ENCODE measurements at places on chromosomes 12 and 14.

DNA sequence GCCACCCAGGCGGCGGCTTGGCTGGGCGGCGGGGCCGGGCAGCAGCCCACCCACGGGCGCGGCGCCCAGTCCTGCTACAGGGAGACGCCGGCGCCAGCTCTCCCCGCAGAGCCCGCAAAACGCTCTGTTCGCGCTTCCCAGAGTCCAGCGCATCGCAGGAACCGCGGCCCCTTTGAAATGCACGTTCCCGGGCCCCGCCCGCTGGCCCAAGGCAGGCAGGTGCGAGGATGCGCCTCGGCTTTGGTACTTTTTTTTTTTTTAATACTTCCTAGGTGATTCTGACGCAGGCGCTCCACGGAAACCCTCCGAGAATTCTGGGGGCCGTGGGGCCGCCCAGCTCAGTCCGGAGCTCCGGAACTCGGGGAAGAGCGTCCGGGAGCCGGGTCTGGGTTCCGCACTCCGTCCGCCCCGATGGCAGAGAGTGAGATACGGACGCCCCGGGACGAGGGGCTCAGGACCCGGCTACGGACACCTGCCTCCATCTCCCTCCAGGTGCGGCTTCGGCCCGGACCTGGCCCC is 483 bp downstream of the POC1B start:
- peak; percentile 28 for DNase-seq

- no peak for DNase-seq
Measured at GRCh38 chr12:66085213-66085612, 45.3 kb downstream of the LLPH start.

- no peak for DNase-seq
Measured at GRCh38 chr12:97754306-97754705, 291.7 kb downstream of the RMST start.

DNA sequence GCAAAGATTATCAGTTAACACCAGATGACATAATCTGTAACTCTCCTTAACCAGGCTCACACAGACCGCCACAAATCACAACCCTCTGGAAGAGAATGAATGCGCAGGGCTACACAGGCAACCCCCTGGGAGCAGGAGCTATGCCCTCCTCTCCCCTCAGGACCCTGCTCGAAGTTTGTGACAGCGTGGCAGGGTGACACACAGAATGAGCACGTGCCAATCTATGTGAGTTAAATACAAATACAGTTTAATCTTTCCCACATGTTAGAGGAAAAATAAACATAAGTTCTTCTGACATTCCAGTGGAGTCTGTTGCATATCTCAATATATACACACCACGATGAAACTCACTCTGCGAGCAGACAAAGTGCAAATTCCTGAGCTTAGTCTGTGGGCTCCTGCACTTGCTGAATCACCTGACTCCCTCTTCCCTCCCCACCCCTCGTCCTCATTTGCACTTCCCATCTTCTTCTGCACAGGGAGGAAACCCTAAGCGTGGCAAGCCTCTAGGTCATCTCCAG is 37.6 kb downstream of the BCAT1 start:
- DNase-seq: no peak

GRCh38 chr12:57210926-57211692 is 5.5 kb upstream of the NXPH4 start:
- no peak for DNase-seq

- DNase-seq: no peak
Measured at GRCh38 chr12:32336261-32336660, 63.1 kb upstream of the FGD4 start.

- DNase-seq: no peak
Measured at GRCh38 chr12:130832561-130833209, 6.4 kb downstream of the STX2 start.

DNA sequence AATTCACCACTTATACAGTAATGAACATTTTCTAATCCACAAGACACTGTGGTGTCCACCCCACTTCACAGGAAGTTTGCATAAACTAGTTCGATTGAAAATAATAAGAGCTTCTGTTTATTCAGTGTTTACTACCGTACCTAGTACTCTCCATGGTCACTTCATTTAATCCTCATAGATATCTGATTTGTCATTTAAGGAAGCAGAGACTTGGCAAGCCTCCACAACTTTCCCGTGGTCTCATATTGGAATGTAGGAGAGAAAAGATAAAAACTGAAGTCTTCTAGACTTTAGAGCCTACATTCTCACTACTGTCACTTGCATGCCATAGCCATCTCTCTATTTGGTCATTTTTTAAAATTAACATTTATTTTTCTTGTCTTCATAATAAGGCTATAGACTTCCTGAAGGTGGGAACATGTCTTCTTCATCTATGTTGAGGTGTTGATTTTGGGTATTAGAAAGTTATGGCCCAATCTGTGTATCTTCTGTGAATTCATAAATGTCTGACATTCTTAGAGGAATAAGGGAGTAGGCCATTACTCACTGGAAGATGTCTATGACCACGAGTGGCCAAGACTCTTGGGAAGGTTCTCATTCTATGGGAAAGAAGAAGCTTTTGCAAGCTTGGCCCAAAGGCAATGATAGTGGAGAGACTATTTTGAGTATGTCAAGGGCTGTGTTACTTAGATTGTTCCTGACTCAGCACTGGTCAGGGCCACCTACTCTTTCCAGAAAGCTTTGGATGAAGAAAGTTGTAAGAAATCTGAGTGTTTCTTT is 423.7 kb downstream of the LRIG3 start:
- DNase-seq: no peak

GRCh38 chr14:47846008-47846407 is 170.6 kb upstream of the MDGA2 start:
- no peak for DNase-seq

GRCh38 chr12:62472472-62472871 is 5.8 kb downstream of the MON2 start:
- peak; percentile 3 for DNase-seq

- no peak for DNase-seq
Measured at GRCh38 chr12:96994900-96995299, 87.8 kb downstream of the NEDD1 start.

DNA sequence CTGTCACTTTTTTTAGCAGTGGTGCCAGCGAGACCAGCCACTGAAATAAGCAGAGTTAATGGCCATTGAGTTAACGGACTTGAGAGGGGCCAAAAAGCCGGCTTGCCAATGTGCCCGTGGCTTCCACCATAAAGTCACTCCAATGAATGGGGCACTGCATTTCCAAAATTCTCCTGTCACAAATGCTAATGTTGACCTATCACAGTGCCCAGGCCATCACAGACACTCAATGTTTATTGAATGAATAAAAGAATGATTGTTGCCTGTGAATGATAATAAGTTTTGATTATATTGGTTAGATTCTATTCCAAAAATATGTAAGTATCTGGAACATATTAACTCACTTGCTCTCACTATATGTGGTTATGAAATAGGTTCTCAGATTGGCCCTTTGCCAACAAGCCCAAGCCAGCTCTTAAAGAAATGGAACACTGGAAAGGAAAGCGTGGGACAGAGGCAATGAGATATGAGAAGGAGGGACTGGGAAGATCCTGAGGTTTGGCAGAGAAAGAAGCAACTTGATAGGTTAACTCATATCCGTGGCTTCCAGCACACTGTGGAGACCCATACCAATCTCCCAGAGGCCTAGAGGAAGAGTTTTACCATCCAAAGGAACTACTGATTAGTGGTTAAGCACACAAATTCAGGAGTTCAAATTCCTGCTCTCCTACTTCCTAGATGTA is 108.7 kb downstream of the BTG1 start:
- DNase-seq: no peak

- DNase-seq: no peak
Measured at GRCh38 chr14:91127924-91128323, 14.1 kb downstream of the DGLUCY start.

DNA sequence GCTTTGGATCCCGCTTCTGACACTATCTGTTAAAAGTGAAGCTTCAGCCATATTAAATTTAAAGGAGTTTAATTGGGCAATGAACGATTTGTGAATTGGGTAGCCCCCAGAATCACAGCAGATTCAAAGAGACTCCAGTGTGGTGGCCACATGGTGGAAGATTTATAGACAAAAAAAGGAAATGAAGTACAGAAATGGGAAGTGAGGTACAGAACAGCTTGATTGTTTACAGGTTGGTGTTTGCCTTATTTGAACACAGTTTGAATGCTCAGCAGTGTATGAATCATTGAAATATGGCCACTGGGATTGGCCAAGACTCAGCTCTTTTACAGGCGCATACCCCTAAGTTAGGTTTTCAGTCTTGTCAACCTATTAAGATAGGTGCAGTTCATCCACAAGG is 21.9 kb downstream of the CCDC91 start:
- no peak for DNase-seq

GRCh38 chr12:110591451-110592051 is 8.4 kb upstream of the PPTC7 start:
- no peak for DNase-seq

GRCh38 chr12:977156-977555 is 13.9 kb upstream of the ERC1 start:
- DNase-seq: no peak

DNA sequence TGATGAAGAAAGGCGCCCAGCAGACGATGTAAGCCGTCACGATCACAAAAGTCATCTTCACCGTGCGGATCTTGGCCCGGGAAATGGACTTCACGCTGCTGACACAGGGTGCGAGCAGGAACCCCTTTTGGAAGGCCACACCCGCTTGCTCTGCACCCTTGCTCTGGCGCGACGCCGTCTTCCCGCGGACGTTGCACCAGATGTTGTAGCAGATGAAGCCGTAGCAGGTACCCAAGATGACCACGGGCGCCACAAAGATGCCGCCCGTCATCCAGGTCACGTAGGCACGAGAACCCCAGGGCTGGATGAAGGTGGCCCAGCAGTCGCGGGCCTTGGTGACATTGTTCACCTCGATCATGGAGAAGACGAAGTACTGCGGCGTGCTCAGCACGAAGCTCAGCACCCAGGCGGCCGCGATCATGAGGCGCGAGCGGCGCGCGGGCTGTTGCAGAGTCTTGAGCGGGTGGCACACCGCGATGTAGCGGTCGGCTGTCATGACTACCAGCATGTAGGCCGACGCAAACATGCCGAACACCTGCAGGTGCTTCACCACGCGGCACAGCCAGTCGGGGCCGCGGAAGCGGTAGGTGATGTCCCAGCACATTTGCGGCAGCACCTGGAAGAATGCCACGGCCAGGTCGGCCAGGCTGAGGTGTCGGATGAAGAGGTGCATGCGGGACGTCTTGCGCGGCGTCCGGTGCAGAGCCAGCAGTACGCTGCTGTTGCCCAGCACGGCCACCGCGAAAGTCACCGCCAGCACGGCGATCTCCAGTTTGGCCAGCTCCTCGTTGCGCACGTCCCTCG is 890 bp downstream of the AVPR1A start:
- peak; percentile 45 for DNase-seq

DNA sequence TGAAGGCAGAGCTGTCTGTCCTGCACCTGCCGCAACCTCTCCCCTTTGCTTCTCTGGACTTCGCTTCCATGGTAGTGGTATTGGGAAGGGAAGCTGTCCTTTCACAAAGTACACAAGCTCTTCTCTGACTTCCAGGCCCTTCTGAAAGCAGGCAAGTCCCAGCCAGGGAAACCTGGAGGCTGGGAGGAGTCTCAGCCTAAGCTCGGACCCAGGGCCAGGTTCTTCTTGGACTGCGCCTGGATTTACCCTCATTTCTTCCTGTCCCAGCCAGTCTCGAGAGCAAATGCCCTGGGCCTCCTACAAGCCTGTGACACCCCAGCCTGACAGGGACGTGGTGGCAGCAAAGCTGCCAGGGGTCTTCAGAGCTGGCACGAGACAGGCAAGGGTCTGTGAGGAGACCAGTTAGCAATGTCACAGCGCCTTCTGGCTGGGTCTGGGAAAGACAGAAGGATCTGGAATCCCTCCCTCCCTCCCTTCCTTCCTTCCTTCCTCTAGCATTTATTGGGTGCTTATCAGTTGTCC is 22.4 kb downstream of the ISCA2 start:
- no peak for DNase-seq

GRCh38 chr14:22112004-22112403 is 438.4 kb upstream of the OR4E1 start:
- DNase-seq: no peak

DNA sequence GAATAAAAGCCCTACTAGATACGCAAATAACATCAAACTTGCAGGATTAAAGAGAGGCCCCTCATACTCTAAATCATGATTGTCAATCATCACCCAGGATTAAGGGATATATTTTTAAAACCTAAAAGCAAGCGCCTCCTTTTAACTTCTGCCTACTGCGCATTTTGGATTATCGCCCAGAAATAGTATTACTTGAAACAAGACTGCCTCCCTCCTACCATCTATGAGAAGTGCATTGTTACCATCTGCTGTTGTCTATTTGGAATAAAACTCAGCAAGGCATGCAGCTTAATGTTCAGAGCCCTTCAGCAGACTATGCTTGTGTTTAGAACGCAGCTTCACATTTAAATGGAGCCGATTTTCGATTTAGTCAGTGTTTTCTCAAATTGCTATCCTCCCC is 79.6 kb downstream of the EXOC5 start:
- DNase-seq: peak; percentile 99

Data from NCI-H524 (cell line).